Stimulated activated CD8-positive, alpha-beta memory T cell treated with anti-CD3 and anti-CD28 coated beads, Interleukin-4, amount 100 ng/mL, for 4 hours (primary cell): ENCODE measurements at places on chromosomes 16 and 17.

DNA sequence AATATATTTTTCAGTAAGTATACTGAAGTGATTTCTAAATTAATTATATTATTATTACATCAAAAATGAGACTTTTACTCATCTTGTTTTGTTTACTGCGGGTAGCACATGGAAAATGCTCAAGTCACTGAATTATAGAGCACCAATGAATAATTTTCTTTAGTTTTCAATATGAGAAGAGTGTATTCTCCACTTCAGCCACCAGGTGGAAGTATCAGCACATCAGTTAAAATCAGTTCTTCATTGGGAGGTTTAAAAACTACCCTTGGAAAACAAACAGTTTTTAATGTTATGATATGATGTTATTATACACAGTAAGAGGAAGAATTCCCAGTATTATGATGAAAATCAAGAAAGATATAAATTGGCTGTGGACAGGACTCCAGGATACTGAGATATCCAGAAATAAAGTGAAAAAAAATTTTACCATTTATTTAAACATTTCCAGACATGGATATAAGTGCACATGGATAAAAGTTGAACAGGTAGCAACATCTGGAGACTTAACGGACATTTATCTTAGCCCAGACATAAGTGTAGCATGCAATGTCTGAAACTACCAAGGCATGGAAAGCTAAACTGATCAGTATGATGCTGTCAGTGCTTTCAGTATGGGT, 467.3 kb downstream of the KCNJ2 start:
- no peak for DNase-seq

DNA sequence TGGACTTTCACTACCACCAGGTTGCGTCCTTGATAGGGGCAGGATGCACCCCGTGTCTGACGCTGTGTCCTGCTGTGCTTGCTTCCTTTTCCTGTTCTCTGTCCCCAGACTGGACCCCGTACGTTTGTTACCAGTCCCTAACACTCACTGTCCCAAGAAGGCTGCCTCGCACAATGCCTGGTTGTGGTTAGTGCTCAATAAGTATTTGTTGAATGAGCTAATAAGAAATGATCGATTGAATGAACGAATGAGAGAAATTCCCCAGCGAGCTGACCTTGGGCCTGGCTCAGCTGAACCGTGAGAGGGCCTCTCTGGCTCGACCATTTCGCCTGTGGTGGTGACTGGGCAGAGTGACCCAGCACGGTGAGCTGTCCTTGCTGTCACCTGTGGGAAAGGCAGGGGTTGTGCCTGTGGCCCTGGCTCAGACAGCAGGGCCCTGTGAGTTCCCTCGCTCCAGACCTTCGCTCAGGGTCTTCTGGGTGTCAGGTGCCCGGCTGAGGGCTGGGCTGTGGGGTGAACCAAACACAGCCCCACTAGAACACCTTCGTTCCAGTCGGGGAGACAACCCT, 20.9 kb downstream of the CMIP start:
- no peak for DNase-seq

- DNase-seq, result no peak
Observed at GRCh38 chr16:54030451-54030850, 256.1 kb downstream of the IRX3 start.

DNA sequence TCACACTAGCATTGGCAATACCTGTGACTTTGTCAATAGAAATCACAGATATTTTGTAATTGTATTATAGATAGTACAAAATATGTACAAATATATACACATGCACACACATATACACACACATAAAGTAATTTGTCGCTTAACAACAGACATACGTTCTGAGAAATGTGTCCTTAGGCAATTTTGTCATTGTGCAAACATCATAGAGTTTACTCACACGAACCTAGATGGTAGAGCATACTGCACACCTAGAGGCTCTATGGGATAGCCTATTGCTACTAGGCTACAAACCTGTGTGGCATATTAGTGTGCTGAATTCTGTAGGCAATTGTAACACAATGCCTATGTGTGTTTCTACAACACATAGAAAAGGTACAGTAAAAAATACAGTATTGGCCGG, 11.0 kb downstream of the UNC119 start:
- DNase-seq, result no peak

- no peak for DNase-seq
Observed at GRCh38 chr16:56848955-56849689, 15.9 kb upstream of the SLC12A3 start.

DNA sequence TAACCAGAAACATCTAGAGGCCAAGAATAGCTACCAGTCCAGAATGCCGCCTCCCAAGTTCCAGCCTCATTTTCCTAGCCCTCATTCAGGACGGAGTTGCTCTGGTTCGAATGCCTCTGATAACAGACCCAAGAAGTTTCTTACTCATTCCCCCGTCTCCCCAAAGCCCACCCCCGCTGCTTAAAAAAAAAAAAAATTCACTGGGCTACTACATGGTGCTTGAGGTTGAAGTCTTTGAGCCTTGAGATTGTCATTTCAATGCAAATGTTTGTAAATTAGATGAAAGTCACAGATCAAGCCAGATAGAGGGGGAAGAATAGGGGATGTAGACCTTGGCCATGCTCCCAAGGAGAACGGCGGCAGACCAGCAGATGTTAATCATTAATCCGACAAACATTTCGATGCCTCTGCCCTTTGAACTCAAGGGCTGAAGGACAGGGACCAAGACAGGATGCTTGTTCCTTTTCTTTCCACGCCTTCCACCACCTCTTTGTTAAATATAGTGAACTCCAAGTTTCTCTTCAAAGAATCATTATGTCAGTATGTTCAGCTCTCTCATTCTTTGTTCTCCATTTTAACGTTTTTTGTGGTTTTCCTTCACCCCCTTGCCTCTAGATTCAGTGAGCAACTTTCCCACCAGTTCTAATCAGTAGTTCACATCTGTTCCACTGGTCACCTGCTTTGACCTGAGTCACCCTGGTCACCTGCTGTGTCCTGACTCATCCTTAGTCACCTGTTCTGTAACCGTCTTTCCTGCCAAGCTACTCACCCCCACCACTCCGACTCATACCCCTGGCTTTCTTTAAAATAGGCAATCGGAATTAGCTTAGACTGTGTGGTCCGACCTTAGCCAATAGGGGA, 190.3 kb downstream of the CPPED1 start:
- DNase-seq, result no peak

DNA sequence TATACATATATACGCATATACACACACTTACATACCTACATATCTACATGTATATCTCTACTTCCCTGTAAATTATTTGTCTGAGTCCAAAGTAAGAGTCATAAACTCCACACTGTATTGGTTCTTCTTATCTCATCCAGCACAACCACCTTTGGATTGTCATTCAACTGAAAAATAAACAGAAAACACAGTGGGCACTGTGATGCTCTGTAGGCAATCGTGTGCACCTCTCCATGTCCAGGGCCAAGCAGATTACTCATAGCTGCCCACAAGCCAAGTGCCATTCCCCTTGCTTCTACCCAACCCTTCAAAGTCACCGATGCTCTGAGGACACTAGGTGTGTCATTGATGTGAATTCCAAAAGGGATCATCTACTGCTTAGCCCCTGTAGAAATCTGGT, 12.9 kb upstream of the TEKT3 start:
- DNase-seq, result no peak

DNA sequence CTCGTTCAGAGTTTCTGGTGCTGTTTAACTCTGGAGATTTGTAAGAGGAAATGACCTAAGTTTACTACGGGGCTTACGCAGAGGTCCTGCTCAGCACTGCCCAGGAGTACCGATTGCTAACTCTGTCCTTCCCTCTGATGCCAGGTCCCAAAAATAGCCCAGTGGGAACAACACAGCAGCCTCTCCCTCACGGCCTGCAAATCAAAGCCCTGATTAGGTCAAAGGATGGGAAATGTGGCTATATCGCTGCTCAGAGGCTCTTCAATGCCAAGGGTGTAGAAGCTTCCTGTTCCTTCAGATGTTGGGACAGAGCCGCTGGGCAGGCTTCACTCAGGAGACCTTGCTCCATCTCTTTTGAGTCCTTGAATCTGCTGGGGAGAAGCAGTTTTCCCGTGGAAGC, 174.2 kb upstream of the KCNJ16 start:
- DNase-seq, result no peak

GRCh38 chr17:31695456-31696090, 163.5 kb downstream of the COPRS start:
- DNase-seq, result no peak

GRCh38 chr17:4221899-4222659, 41.7 kb downstream of the ANKFY1 start:
- DNase-seq, result no peak

DNA sequence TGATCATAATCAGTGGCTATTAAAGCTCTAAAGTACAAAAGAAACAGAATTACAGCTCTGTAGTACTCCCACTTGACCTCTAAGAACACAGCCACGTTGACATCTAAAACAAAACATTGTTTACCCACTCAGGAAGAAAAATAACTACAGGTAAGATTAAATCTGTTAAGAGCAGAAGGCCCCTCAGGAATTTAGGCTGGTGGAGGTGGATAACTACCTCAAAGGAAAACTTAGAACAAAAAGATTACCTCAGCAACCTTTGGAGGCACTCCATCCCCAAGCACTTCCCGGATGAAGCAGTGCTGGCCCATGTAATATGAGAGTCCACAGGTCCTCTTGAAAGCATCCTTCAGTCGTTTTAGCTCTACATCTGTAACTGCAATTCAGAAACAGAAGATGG, 46.7 kb downstream of the USP32 start:
- no peak for DNase-seq

DNA sequence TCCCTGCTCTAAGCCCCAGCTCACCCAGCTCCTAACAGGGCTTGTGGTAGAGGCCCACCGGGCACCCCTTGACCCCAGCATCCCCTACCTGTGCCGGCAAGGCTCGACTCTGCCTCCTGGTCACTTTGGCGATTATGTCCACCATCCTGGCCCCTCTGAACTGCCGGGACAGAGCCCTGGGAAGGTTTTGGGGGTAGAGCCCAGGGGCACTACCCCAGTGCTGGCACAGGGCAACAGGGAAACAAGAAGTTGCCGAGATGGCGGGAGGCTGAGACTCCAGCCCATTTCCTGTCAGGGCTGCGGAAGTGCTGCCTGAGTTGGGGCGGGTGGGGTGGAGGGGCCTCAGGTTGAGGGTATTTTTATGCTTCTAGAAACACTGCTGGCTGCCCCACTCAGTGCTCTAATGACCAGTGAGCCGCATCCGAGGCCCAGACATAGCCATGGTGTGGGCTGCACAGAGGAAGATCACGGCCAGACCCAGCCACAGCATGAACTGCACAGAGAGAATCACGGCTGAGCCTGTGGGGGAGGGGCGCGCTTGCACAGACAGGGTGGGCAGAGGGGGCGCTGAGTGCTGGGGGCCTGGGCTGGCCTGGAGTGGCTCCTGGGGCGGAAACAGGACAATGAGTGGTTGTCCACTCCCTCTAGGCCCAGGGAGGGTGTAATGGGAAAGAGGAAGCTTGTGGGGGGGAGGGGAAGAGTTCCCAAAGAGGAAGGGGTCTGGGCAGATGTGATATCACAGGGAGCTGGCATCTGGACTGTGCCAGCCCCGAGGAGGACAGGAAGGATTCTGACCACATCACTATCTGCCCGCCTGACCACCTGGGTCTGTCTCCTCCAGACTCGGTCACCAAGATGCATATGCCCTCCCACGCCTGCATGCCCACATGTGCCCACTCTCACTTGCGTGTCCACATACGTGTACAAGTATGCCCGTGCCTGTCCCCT, 22.3 kb downstream of the ARHGAP27 start:
- no peak for DNase-seq

GRCh38 chr17:59378675-59379074, 47.2 kb downstream of the YPEL2 start:
- DNase-seq, result no peak

- no peak for DNase-seq
Observed at GRCh38 chr16:79074951-79075350, 525.6 kb downstream of the MAF start.

DNA sequence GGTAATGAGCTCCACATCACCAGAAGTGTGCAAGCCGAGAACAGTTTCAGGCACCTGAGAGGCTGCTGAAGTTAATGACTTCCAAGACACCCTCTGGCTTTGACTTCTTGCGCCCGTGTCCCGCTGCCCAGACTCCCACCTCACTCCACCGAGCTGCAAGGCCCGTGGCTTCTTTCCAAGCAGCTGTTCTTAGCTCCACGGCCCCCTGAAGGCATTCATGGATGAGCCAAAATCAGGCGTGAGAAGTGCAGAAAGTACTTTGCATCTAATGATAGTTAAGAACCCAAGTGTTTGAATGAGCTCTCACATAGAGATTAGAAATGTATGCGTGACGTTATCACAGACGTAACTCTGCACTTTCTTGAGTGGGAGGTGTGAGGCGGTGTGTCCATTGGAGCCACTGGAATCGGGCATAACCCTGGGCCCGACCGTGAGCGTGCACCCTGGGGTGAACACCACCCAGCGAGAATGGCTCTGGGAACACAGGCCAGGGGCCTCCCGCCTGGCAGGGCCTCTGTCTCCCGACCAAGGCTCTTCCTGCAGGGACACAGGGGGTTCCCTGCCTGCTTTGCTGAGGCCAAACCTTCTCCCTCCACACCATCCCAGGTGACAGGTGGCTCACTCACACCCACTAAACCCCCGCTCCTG, 11.0 kb downstream of the NPTX1 start:
- no peak for DNase-seq

DNA sequence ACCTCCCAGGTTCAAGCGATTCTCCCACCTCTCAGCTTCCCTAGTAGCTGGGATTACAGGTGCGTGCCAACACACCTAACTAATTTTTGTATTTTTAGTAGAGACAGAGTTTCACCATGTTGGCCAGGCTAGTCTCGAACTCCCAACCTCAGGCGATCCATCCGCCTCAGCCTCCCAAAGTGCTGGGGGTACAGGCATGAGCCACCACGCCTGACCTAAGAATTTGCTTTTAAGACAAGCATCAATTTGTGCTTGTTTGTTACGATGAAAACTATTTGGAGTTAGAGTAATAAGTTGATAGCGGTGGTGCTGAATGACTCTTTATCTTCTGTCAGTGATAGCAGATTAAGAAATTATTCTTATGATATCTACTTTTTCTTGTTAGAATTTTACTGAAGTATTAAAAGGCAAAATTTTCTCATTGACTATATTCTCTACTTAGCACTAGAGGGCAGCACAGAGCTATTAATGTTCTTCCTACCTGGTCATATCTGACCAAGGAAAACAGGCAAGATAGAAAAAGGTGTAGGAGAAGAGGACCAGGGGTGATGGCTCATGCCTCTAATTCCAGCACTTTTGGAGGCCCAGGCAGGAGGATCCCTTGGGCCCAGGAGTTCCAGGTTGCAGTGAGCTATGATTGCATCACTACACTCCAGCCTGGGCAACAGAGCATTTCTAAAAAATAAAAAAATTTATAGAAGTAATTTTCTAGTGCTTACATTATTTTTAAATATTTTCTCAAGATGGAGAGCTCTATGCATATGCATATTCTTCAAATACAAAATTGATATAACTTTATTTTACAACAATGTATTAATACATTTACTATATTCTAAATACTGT, 24.5 kb downstream of the STXBP4 start:
- DNase-seq, result no peak

- DNase-seq, result no peak
Observed at GRCh38 chr16:71762186-71762585, 37.7 kb upstream of the PHLPP2 start.

GRCh38 chr16:81088836-81089235, 7.4 kb downstream of the GCSH start:
- no peak for DNase-seq

- DNase-seq, result no peak
Observed at GRCh38 chr17:37123941-37124820, 175.4 kb downstream of the AATF start.
